ENCODE measurements at places on chromosomes 13 and 19.

DNA sequence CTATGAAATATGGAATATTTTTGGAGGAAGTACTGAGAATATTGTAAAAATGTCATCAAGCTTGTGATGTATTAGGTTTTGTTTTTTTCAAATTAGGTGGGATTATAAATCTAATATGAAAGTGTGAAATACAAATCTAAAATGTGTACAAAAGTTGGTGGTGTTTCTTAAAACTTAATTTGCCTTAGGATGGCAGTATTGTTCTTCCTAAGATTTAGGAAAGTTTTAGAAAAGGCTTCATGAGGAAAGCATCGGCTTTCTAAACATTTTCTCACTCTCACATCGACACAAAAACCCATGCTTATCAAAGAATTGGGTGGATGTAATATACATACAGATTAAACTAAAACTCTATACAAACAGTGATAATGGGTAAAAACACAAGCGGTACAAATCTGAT is 972.0 kb upstream of the PCDH20 start:
- no peak for DNase-seq

GRCh38 chr13:64819081-64819480 is 2411.1 kb downstream of the PCDH9 start:
- no peak for DNase-seq

- DNase-seq = no peak
Measured at GRCh38 chr19:8571006-8571411, 6.2 kb downstream of the MYO1F start.

- DNase-seq = peak; percentile 44
Measured at GRCh38 chr19:14556662-14557188, 15.1 kb downstream of the NDUFB7 start.

DNA sequence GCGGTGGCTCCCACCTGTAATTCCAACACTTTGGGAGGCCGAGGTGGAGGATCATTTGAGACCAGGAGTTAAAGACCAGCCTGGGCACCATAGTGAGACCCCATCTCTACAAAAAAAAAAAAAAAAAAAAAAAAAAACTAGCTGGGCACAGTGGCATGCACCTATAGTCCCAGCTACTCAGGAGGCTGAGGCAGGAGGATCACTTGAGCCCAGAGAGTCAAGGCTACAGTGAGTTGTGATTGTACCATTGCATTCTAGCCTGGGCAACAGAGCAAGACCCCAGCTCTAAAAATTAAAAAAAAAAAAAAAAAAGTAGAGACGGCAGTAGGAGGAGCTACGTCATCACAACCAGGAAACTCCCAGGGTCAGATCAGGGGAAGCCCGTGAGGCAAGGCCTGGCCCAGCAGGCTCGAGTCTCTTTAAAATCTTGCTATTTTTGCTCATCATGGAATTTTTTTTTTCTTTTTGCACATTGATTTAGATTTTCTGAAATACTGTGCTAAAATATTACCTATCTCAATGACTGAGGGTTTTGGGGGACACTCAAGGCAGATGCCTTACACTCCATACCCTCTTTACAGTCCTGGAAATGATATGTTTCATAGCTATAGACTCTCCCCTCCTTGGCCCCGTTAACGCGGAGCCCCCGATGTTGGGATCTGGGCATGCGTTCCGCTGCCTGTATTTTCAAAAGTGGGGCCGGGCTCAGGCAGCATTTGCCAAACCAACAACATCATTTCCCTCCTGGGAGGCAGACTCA is 44.4 kb upstream of the USE1 start:
- DNase-seq = no peak

DNA sequence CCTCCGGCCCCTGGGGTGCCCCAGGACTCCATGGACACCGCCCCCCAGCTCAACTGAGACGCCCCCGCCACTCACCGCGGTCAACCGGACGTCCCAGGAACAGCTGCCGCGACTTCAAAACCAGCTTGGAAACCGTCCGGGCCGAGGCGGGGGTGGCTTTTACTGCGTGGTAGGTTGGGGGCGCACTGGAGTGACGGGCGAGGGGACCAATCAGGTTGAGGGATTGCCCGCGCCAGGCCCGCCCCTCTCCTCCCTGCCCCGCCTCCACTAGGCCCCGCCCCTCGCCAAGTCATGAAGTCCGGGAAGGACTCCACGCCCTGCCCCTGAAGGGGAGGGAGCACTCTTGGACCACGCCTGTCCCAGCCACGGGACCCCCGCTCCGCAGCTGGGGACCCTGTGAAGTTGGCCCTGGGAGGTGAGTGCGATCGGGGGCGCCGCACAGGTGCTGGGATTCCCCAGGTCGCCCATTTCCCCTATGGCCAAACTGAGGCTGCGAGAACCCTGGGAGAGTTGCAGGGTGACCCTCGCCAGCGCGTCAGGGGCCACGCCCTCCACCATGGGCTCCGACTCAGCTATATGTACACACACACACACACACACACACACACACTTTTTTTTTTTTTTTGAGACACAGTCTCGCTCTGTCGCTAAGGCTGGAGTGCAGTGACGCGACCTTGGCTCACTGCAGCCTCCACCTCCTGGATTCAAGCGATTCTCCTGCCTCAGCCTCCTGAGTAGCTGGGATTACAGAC is at the start of gene PLIN3:
TSS of gene PLIN3 (minus strand) at position 134 of the 752 bp plus-strand sequence. CDS start 6,273 bp downstream, outside the sequence.
- peak; percentile 98 for DNase-seq

GRCh38 chr13:42279080-42279479 is 7.1 kb downstream of the AKAP11 start:
- no peak for DNase-seq

DNA sequence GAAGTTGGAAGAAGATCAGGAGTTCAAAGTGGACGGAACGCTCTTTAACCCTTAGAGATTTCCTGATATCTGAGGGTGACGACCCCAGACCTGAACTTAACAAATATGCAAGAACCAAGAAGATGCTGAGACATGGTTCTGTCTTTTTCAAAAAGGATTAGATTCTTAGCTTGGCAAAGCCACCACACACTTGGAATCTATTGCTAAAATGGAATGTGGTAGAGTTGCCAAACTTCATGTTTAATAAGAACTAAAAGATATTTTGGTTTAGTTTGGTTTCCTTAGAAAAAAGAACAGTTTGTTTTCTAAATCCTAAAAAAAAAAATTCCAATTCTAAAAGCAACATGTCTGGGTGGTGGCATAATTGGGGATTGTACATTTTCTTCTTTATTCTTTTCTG is 29.5 kb downstream of the UNC13A start:
- DNase-seq = no peak

DNA sequence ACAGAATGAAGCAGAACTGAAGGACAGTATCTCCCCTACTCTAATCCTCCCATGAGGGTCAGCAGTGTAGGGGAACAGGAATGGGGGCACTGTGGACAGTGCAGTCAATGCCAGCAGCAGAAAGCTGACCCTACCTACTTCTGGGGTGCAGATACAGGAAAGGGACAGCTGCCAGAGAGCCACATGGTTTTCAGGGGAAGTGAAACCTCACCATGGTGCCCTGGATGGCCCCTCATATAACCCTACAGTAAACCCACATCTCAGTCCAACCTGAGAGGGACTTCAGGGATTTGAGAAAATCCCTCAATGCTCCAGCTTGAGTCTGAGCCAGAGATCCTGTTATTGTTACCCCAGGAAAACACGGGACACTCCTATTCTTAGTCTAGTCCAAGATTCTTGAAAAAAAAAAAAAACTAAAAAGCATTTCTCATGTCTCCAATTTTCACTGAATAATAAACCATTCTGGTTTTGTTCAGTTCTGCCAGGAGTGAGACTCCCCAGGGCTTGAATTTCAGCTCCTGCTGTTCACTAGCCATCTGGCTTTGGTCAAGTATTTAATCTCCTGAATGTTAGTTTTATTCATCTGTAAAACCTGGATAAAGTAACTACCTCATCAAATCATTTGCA is 511.6 kb upstream of the ARGLU1 start:
- no peak for DNase-seq

GRCh38 chr13:42369071-42369797 is 97.3 kb downstream of the AKAP11 start:
- DNase-seq = no peak

DNA sequence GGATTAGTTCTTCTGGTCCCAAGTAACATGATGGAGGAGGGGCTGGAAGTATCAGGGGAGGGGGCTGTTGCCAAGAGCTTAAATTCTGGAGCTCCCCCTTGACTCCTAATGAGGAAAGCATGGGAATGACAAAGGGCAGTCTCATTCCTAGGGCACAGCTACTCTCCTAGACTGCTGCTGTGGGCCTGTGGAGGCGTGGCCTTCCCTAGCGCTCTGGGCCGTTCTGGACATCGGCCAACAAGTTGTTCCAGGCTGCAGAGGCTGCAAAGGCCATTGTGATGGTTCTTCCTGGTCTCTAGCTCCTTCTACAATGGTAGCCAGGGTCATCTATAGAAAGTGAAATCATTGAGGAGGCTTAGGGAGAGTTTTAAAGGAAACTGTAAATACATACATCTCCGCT is 916.6 kb downstream of the DIAPH3 start:
- no peak for DNase-seq

DNA sequence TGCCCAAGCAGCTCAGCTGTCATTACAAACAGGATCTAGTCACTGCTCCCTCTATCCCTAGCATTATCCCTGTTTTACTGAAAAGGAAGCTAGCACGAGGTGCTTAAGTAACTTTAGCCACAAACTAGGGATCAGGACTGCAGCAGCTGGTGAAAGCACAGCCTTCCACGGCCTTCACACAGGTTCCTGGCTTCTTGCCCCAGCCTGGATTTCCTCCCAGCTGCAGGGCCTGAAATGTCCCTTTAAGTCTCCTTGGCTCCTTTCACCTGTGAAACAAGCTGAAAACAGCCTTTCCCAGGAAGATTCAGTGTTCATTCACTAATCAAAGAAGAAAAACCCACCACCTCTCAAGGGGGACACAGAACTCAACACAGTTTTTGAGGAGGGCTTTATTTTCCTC is 754.5 kb downstream of the DIAPH3 start:
- DNase-seq = no peak

DNA sequence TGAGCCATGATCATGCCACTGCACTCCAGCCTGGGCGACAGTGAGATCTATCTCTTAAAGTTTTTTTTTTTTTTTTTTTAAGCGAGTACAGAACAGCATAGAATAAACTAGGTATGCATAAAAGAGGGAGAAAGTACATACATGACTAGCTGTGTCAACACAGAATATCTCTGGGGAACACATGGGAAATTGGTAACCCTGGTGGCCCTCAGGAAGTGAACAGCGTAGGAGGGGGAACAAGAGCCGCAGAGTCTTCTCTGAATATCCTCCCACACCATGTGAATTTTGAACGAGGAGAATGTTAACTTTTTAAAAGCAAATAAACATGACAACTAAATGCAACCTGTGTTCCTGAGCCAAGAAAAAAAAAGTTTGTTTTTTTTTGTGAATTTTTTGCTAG is 15.2 kb downstream of the PHLDB3 start:
- DNase-seq = no peak

DNA sequence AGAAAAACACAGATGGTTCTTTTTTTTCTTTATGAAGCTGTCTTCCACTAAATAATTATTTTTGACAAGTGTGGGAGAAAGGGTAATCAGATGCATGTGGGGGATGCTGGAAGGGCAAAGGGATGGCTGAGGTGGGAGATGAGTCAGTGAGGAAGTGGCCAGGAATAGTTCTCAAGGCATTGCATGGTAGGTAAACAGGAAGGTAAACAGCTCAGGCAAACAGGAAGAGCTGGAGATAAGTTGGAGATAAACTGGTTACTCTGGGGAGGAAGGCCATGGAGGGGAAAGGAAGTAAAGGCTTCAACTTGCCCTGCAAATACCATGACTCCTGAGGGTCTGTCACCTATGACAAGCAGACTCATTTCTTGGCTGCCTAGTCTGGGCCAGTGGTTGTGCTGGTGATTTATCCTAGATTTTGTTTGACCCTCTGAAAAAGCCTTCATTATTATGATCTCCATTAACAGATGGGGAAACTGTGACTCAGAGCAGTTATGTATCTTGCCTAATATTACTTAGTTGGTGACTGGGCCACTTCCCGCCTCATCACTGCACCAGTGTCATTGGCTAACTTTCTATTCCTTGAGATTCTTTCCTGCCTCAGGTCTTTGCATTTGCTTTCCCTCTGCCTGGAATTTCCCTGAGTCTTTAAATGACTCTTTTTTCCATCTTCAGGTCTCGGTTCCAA is 17.1 kb downstream of the ACTL9 start:
- no peak for DNase-seq
